WERI-Rb-1 (cell line): ENCODE measurements at places on chromosomes 3 and 15.

DNA sequence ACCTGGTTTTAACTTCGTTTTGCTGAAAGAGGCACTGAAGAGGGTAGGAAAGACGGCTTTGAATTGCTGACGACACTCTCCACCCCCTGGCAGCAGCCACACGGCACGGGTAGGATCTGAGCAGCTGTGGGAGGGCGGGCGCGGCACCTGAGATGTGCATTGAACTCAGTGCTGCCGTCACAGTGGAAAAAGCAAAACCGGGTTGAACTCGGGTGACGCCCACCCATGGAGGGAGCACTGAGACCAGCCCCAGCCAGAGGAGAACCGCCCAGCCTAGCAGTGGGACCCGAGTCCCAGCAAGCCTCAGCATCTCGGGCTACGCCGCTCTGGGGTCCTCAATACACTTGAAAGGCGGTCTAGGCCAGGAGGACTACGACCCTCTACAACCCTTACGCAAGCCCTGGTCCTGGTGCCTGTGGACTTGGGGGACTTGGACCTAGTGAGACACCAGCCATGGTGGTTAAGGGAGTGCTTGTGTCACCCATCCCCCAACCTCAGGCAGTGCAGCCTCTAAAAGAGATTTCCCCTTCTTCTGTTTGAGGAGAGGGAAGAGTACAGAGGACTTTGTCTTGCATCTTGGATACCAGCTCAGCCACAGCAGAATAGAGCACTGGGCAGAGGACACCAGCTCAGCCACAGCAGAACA, 50.0 kb upstream of the RPL35A start:
- DNase-seq: no peak

DNA sequence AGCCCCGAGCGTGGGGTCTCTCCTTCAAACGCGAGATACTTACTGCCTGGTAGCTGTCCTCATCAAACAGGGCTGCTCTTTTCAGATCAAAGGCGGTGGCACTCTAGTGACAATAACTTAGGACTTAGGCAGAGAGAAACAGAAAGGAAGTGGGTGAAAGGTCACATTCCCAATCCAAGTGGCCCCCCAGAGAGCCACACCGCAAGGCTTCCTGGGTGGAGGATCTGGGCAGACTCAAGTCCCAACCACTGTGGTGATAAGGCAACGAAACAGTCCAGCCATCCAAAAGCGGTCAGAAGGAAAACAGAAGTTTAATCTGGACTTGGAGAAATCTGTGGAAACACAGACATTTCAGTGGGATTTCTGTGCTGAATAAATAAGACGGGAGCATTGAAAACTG, 227.2 kb downstream of the ADAMTS17 start:
- no peak for DNase-seq

DNA sequence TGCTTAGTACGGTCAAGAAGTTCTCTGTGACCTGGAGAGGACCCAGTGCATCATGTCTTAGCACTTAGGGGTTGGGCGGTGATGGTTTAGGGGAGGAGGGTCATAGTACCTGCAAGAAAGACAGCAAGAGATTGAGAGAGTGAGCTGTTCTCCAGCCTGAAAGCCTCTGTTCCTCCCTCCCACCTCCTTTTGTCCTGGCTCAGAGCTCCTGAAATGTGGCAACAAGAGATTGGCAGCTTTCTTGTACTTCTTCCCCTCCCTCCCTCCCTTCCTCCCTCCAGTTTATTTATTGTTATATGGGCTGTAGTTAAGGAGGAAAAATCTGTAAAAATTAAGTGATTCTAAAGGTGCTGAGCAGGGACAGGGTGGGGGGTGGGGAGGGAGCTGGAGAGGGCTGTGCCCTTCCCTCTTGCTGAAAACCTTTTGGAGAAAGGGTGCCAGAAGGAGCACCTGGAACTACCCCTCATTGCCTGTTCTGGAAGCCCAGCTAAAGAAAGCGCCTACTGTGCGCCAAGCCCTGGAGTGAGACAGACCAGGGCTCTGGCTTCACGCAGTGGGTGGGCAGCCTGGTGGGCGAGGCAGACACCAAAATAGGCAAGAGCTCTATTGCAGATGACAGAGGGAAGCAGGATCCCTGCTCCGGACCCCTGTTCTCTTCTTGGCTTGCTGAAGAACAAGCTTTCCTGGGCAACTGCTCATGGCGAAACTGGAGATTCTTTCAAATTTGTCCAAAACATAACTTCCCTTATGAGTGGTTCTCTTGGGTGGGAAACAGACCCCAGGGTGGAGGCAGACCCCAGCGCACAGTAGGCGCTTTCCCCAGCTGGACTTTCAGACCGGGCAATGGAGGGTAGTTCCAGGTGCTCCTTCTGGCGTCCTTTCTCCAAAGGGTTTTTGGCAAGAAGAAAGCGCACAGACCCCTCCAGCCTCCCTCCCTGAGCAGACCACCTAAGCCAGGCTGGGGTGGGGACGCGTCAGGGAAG, 35.6 kb downstream of the LINGO1 start:
- DNase-seq: no peak

DNA sequence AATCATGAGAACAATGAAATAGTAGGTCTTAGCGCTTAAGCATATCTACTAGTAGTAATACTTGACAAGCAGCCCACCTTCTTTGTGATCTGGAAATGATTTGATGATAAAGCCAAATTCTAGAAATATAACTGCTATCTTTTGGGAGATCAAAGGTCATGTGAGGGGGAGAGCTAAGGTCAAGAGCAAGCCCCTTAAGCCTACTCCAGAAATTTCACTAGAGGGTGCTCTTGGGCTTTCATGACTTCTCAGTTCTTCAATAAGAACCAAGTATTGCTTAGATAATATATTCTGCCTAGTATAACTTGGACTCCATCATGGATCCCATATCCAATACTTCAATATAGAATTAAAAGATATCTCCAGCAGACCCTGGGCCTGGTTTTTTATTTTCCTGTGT, 319.6 kb downstream of the ZBTB20 start:
- DNase-seq: peak; percentile 14

DNA sequence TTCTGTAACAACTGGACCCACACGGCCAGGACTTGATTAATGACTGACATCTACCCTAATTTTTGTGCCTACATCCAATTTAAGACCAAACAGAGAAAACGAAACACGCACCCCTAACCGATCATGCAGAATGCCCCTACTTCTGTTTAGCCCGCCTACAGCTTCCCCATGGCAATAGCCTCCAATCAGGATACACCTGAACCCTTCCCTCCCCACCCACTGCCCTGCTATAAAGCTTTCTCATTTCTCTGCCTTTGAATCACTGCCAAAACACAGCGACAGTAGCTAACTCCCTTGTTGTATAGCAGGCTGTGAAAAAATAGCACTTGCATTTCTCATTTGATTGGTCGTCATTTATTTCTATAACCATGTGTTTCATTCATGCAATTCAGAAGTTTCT, 45.2 kb upstream of the DPPA4 start:
- no peak for DNase-seq

DNA sequence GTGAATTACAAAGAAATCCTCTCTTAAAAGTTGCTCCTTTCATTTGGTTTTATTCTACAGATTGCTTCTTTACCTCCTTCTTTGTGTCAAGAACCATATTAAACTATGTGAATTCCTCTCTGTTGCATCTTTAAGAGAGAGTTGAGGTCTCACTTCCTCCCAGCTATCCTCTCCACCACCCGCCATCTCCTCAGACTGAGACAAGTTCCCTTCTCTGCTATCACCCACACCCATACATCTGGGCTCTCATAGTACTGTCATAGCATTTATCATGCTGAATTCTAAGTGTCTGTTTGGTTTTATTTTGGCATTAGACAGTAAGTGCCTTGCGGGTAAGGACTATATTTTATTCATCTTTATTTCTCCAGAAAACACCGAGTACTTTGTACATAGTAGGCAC, 54.2 kb downstream of the B3GALNT1 start:
- no peak for DNase-seq

- DNase-seq: no peak
Observed at GRCh38 chr3:185115371-185115770, 37.5 kb downstream of the C3orf70 start.

- no peak for DNase-seq
Observed at GRCh38 chr15:62287066-62287857, 122.2 kb upstream of the C2CD4B start.

DNA sequence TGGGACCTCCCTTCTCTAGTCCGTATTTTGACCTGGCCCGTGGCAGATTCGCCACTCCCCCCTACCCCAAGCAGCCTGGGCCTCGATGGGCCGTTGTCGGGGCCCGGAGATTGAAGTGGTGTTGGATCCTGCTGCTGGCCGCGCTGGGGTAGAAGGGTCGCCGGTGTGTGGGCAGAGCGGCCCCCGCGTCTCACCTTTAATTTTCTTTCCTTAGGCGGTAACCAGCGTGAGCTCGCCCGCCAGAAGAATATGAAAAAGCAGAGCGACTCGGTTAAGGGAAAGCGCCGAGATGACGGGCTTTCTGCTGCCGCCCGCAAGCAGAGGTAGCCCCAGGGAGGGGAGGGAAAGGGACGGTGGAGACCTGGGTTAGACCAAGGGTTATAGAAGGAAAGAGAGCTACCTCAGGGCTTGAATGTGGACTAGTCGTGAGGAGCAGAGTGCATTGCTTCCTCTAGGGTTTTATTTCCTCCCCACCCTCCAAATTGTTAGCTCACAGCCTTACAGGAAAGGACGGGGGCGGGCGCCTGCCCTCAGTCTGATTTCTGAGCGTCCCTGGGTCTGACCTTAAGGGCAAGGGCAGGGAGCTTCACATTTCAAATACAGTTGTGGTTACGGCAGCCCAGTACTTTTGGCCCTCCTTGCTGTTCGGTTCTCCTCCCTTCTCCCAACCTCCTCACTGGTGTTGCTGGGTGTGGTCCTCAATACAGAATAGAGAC, 799 bp downstream of the SERF2 start:
- DNase-seq: no peak

GRCh38 chr15:88799341-88799740, 3.9 kb upstream of the ACAN start:
- DNase-seq: no peak

GRCh38 chr15:31326875-31327668, 437 bp downstream of the KLF13 start:
- DNase-seq: peak; percentile 53

DNA sequence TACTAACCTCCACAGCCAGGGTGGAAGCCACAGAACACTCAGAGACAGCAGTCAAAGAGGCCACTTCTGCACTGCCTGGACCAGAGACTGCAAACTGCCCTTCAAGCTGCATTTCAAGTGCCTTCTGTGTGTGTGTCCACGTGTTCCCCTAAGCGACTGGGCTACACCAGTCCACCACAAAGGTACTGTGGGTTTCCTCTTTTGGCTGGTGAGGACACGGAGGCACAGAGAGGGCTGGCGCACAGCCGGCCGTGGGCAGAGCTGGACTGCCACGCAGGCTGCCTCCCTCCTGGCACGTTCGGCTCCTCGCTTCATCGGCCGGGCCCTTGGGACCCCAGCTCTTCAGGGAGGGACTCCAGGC, 60.9 kb downstream of the MGLL start:
- no peak for DNase-seq

DNA sequence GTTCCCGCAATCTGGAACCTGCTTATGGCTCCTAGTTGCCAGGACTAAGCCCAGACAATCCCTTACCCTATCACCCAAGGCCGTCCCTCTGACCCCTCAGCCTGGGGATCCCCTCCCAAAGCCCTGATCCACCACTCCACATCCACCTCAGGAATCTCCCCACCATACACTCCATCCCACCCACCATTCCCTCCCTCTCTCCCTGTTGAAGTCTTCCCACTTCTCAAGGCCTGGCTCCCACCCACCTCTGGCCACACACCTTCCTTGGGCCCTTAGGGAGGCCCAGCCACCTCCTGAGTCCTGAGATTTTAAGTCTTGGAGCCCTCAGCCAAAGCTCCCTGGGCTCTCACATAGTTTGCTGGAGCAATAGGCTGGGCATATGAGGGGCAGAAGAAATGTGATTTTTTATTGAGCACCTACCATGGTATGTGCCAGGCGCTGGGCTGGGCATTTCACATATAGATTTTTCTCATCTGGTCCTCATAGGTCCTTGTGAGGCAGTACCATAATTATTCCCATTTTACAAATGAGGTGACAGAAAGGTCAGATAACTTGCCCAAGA, 48.1 kb downstream of the HCN4 start:
- no peak for DNase-seq

DNA sequence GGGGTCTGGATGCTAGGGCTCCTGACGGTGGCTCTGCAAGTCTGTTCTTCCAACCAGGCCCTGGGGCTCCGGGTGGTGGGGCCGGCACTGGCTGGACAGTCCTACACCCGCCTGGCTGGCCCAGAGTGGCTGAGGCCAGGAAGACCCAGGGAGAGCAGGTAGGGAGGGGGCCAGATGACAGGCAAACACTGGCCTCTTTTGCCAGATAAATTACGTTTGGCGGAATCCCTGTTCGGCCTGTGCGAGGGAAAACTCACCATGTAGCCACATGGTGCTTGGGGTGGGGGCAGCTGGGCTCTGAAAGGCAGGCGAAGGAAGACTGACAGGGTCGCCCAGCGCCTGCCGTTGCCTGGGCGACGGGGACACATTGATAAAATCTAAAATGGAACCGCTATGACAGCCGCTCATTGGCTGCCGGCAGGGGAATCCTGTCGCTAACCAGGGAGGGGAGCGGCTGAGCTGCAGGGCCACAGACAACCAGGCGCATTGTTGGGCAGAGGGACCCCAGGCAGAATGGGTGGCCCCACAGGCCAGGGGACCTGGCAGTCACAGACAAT, 30.4 kb downstream of the IQSEC1 start:
- no peak for DNase-seq

DNA sequence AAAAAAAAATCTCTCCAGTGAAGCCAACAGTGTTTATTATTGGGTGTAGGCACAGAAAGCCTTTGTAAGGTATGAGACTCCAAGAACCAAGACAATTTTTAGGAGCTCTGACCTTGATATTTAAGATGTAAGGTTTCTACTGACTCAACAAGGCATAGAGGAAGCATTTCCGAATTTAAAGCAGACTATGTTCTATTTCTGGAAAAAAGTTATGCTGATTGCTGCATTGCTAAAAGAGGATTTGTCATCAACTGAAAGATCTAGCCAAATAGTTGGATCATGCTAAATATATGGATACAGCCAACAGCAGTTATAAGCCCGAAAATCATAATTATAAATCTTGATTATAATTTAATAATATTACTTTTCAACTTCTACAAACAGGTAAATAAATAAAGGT, 53.3 kb upstream of the MELTF start:
- no peak for DNase-seq

- peak; percentile 33 for DNase-seq
Observed at GRCh38 chr3:9397906-9398699, 688 bp downstream of the SETD5 start.

GRCh38 chr3:138799822-138800221, 34.9 kb downstream of the PIK3CB start:
- no peak for DNase-seq

GRCh38 chr15:49863431-49864224, 242.8 kb downstream of the DTWD1 start:
- DNase-seq: no peak
